ENCODE measurements at places on chromosomes 5 and 9.

GRCh38 chr5:157955541-157956172 lies 96.7 kb upstream of the CLINT1 start:
- H3K4me1 ChIP-seq = no peaks in the 10 kb centered on the region
- H3K27me3 ChIP-seq = peaks cover 25% of the 10 kb centered on the region
- no peak for ATAC-seq
- no peak overlapping the region for H3K27ac ChIP-seq
- H3K4me3 ChIP-seq = no peak overlapping the region

- no peak for ATAC-seq
- H3K27ac ChIP-seq = no peak overlapping the region
- H3K36me3 ChIP-seq = no peaks in the 10 kb centered on the region
Measured at GRCh38 chr9:4164356-4164755, 135.5 kb downstream of the GLIS3 start.

DNA sequence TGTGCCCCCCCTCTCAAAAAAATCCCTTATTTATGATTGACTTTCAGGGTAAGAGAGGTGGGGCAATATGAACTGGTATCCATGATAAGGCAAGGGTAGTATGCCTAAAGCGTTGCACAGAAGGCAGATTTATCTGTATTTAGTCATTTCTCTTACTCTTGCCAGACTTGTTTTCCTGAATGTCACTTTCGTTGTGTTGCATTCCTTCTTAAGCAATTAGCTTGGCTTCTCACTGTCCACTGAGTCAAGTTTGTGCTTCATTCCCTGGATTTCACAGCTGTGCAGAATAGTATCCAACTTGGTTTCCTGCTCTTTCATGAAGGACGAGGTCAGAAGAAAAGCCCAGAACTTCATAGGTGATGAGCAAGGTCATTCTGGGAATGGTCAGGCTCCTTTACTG lies 301.5 kb upstream of the ACTBL2 start:
- no peaks in the 10 kb centered on the region for H3K4me1 ChIP-seq
- no peak overlapping the region for H3K27ac ChIP-seq
- ATAC-seq = no peak
- H3K36me3 ChIP-seq = no peaks in the 10 kb centered on the region
- peaks cover 6% of the 10 kb centered on the region for H3K27me3 ChIP-seq

DNA sequence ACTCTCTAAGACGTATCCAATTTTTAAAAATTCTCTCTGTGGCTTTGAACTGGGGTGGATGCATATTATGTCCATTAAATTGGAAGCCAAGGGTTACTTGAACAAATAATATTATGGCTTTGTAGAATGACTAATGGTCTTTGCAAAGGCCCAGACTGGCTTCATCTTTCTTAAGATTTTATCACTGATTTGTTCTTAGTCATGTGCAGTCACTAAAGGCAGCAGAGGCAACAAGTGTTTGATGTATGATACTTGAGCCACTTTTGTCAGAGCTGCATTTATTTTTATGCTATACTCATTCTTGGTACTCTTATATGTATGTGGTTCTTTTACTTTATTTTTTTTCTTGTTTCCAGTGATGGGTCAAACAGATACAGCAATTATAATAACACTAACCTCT lies 152.2 kb downstream of the NR2F1-AS1 start:
- ATAC-seq = no peak
- H3K27ac ChIP-seq = no peak overlapping the region
- H3K4me1 ChIP-seq = no peaks in the 10 kb centered on the region
- no peaks in the 10 kb centered on the region for H3K36me3 ChIP-seq
- H3K27me3 ChIP-seq = no peaks in the 10 kb centered on the region

DNA sequence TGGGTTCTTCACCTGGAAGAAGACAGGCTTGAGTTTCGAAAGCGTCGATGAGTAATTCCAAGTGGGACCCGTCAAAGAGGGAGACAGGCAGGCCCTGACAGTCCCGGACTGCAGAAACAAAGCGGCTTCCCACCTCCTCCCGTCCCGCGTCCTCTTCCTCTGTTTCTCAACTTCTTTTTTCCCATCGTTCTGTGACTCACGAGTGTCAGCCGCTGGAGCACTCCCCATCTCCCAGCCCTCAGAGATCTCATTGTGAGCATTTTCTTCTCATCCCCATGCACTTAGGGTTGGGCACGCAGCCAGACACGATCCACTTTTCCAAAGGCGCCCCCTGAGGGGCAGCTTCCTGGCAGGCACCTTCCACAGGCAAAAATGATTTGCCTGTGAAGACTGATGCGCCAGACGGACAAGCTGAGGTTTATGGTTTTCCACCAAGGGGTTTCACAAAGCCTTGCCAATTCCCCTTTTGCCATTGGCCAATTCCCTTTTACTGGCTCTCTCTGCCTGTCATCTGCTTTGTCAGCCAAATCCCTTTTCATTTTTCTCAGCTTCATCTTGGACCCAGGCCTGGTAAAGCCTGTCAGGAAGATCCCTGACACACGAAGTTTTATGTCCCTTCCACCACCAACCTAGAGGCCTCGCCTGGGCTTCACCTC lies 86.5 kb upstream of the ANKRD55 start:
- peak overlapping the region; percentile 9 for H3K4me3 ChIP-seq
- H3K27me3 ChIP-seq = no peaks in the 10 kb centered on the region
- H3K36me3 ChIP-seq = no peaks in the 10 kb centered on the region
